Esophagus muscularis mucosa (tissue), 4 donors: ENCODE measurements at places on chromosomes 12 and 14. TPM values are rescaled to one million over a fixed set of nuclear protein-coding genes. Genes with fewer than 3 reads are reported as not detected.

FAM181A gene
- not detected for total RNA-seq

DNA sequence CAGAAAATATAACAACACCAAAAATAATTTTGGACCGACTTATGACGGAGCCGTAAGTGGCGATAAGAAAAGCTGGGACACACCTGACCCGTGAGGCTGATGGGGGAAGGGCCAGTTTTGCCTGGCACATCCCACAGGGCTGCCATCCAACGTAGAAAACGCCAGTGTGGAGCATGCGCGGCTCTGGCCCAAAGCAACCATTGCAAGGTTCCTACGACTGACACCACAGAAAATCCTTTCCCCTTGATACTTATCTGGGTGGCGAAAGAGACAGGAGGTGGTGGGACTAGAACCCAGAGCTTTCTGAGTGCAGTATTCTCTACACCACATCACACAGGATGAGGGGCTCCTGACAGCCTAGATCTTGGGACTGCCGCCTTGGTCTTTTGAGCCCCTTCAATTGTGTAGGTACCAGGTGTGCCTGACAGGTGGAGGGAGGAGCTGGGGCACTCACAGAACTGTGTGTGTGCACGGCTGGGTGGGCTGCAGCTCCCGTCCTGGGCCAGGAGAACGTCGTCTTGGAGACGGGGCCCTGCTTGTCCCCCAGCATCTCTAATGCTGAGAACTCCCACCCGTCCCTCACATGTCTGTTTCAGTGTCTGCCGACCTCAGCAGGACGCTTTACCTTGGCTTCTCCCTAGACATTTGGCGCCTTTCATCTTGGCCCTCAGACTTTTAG lies 17.4 kb upstream of the CACNA2D4 start:
- H3K36me3 ChIP-seq: peaks cover 21% of the 10 kb centered on the region
- H3K4me3 ChIP-seq: no peak overlapping the region
- H3K27ac ChIP-seq: peak overlapping the region; percentile 69
- DNase-seq: no peak

- H3K4me3 ChIP-seq: no peak overlapping the region
- H3K27ac ChIP-seq: no peak overlapping the region
- no peak for DNase-seq
- no peaks in the 10 kb centered on the region for H3K4me1 ChIP-seq
- H3K36me3 ChIP-seq: no peaks in the 10 kb centered on the region
- no peaks in the 10 kb centered on the region for H3K27me3 ChIP-seq
These were observed 50.1 kb downstream of the RMST start for GRCh38 chr12:97512696-97513095.

GRCh38 chr12:114904254-114905003 lies 220.5 kb upstream of the TBX3 start:
- no peak overlapping the region for H3K4me3 ChIP-seq
- no peaks in the 10 kb centered on the region for H3K36me3 ChIP-seq
- H3K27me3 ChIP-seq: no peaks in the 10 kb centered on the region
- H3K4me1 ChIP-seq: no peaks in the 10 kb centered on the region

DNA sequence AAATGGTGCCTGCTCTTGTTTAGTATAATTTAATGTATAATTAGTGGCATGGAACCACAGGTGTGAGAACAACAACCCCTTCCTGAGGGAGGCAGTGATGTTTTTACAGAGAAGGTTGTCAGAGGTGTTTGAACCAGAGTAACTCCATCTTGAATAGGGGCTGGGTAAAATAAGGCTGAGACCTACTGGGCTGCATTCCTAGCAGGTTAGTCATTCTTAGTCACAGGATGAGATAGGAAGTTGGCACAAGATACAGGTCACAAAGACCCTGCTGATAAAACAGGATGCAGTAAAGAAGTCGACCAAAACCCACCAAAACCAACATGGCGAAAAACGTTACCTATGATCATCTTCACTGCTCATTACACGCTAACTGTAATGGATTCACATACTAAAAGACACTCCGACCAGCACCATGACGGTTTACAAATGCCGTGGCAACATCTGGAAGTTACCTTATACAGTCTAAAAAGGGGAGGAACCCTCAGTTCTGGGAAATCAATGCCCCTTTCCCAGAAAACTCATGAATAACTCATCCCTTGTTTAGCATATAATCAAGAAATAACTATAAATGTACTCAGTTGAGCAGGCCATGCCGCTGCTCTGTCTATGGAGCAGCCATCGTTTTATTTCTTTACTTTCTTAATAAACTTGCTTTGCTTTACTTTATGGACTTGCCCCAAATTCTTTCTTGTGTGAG lies 47.8 kb upstream of the LTA4H start:
- H3K27ac ChIP-seq: no peak overlapping the region
- no peak for DNase-seq

GRCh38 chr12:65098364-65098763 lies 22.7 kb downstream of the WIF1 start:
- H3K4me3 ChIP-seq: no peak overlapping the region
- DNase-seq: no peak
- H3K4me1 ChIP-seq: no peaks in the 10 kb centered on the region
- H3K27me3 ChIP-seq: no peaks in the 10 kb centered on the region
- no peaks in the 10 kb centered on the region for H3K36me3 ChIP-seq

DNA sequence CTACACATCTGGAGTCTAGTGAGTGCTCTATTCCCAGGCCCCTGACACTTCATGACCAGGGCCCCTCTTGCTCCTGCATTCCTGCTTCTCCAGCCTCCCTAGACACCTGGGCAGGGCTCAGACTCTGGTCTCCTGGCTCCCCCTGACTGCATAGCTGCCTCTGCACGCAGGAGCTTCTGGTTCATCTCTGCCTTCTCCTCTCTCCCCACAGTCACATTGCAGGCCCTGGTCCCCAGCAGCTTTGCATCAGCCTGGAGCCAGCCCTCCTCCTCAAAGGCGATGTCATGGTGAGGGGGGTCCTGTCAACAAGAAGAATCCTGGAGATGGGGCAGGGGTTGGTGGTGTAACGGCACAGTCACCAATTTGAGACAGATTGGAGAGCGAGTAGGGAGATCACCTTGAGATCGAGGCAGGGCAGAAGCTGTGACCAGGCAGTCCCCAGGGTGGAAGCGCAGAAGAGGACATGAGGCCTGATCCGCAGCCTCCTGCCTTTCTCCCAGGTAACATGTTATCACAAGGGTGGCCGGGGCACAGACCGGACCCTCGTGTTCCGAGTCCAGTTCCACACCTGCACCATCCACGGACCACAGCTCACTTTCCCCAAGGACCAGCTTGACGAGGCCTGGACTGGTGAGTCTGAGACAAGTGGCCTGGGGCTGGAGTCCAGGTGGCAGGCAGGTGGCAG lies 8.1 kb downstream of the TNS2 start:
- H3K27me3 ChIP-seq: no peaks in the 10 kb centered on the region
- H3K27ac ChIP-seq: peak overlapping the region; percentile 83
- H3K36me3 ChIP-seq: peaks cover 98% of the 10 kb centered on the region

DNA sequence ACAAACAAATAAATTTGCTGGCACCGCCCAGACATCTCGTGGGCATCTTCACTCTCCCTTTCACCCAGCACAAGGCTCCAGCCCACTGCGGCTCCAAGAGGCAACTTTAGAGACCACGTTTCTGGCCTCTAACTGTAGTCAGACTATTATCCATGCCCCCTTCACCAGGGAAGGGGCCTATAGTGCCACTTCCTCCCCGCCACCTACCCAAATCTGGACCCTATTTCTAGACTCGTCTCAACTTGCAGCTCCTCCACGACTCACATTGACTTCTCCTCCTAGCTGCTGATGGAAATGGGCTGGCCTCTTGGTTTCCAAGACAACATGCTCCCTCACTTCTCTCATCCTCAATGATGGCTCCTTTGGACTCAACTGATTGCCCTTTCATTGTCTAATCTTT lies 12.3 kb downstream of the KRT1 start:
- H3K4me1 ChIP-seq: no peaks in the 10 kb centered on the region
- DNase-seq: no peak
- H3K27ac ChIP-seq: no peak overlapping the region
- no peaks in the 10 kb centered on the region for H3K27me3 ChIP-seq

DNA sequence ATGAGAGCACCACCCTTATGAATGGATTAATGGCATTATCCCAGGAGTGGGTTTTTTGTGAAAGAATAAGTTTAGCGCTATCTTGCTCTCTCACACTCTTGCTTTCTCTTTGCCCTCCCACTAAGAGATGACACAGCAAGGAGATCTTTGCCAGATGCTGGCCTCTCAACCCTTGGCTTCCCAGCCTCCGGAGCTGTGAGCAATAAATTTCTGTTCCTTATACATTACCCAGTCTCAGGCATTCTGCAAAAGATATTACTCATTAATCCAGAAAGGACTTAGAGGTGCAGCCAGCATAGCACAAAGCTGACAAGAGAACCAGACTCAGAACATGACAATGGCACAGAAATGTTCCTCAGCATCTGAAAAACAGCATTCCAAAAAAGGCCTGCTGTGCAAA lies 190.6 kb downstream of the ITPR2 start:
- no peak for DNase-seq
- peak overlapping the region; percentile 57 for H3K27ac ChIP-seq
- H3K27me3 ChIP-seq: no peaks in the 10 kb centered on the region
- H3K4me3 ChIP-seq: no peak overlapping the region
- H3K4me1 ChIP-seq: no peaks in the 10 kb centered on the region

- no peaks in the 10 kb centered on the region for H3K27me3 ChIP-seq
- peaks cover 3% of the 10 kb centered on the region for H3K4me1 ChIP-seq
- H3K36me3 ChIP-seq: no peaks in the 10 kb centered on the region
These were observed 62.7 kb downstream of the GALNT4 start for GRCh38 chr12:89461649-89462612.

DNA sequence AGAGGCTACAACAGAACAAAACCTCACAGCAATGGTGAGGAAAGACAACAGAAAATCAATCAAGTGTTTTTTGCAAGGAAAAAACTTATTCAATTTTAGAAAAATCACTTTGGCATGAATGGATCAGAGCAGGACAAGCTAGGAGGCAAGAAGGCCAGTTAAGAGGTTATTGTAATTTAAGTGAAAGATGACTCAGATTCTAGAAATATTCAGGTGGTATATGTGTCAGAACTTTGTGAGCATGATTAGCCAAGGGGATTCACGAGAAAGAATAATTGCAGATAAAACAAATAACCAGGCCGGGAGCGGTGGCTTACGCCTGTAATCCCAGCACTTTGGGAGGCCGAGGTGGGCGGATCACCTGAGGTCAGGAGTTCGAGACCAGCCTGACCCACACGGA lies 12.7 kb downstream of the GCH1 start:
- no peaks in the 10 kb centered on the region for H3K4me1 ChIP-seq
- H3K4me3 ChIP-seq: no peak overlapping the region
- no peaks in the 10 kb centered on the region for H3K27me3 ChIP-seq
- no peaks in the 10 kb centered on the region for H3K36me3 ChIP-seq
- no peak overlapping the region for H3K27ac ChIP-seq

- H3K27me3 ChIP-seq: no peaks in the 10 kb centered on the region
- no peak overlapping the region for H3K27ac ChIP-seq
- no peaks in the 10 kb centered on the region for H3K36me3 ChIP-seq
- no peak for DNase-seq
- no peak overlapping the region for H3K4me3 ChIP-seq
These were observed 108.6 kb upstream of the FLRT2 start for GRCh38 chr14:85421186-85421877.

KRT74 gene
- not detected for total RNA-seq

DNA sequence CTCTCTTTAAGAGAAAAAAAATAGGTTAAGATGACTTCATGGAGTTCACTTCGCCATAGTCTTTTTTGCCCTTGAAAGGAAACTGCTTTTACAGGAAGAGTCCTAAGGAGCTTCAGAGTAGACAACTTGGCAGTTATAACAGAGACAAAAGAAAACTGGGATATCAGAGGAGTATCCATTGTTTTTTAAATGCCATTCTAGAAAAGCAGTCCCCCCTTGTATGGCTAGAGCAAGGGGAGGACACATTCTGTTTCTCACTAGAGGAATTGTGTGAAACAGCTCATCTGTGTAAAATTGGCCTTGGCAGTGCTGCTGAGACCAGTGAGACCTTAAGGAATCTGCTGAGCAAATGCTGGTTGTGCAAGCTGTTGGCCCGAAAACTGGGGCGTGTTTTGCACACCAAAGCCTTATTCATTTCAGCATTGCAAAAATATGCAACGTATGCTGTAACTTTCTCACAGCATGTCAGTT lies 128.0 kb downstream of the GPR135 start:
- H3K36me3 ChIP-seq: no peaks in the 10 kb centered on the region
- H3K27ac ChIP-seq: peak overlapping the region; percentile 83
- peaks cover 60% of the 10 kb centered on the region for H3K4me1 ChIP-seq
- no peak overlapping the region for H3K4me3 ChIP-seq
- DNase-seq: peak; percentile 94

DNA sequence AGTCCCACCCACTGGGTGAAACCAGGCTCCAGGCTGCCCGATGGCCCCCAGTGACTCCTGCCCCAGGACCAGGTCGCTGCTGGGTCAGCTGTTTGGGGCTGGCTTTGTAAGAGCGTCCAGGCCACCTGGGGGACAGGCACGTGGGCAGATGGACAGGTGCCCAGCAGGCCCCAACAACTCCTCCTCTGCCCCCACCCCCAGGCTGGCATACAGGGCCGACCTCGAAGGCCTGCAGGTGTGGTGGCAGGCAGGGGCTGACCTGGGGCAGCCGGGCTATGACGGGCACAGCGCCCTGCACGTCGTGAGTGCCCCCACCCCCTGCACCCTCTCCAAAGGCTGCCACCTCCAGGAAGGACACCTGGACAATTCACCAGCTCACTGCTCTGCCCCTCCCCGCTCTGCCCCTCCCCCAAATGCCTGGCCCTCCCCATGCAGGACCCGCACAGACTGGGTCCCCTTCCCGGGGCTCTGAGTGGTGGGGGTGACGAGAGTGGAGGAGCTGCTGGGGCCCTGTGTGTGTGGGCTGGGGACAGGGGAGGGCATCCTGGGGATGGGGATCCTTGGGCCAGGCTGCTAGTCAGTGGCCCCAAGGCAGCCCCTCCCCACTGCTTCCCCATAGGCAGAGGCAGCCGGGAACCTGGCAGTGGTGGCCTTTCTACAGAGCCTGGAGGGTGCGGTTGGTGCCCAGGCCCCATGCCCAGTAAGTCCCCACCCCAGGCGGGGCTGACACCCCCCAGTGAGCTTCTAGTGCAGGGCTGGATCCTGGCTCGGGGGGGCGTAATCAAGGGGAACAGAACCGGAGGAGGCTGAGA lies 26.0 kb downstream of the ASPG start:
- H3K4me1 ChIP-seq: peaks cover 2% of the 10 kb centered on the region
- H3K4me3 ChIP-seq: no peak overlapping the region

GRCh38 chr14:68215629-68216028 lies 396.1 kb downstream of the RAD51B start:
- no peak overlapping the region for H3K4me3 ChIP-seq
- peak overlapping the region; percentile 15 for H3K27ac ChIP-seq
- no peaks in the 10 kb centered on the region for H3K36me3 ChIP-seq
- H3K4me1 ChIP-seq: peaks cover 29% of the 10 kb centered on the region

GRCh38 chr12:87253157-87253556 lies 776.0 kb downstream of the C12orf50 start:
- no peak overlapping the region for H3K27ac ChIP-seq
- no peak overlapping the region for H3K4me3 ChIP-seq
- no peak for DNase-seq
- H3K27me3 ChIP-seq: no peaks in the 10 kb centered on the region
- no peaks in the 10 kb centered on the region for H3K4me1 ChIP-seq

DNA sequence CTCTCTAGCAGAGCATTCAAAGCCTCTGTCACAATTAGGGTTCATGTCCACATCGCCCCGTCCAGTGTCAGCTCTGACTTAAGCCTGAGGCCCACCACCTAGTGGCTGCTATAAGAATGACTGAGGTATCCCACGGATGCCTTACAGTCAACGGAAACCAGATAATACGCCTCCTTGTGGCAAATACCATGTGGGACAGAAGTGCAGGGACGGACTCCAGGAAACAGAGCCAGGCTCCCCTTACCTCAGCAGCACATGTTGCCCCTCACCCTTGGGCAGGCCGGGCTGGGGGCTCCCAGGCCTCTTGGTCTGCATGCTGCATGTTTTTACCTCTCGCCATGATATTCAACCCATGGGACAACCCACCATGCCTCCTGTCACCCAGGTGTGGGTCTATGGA lies 86.3 kb downstream of the VWF start:
- no peaks in the 10 kb centered on the region for H3K36me3 ChIP-seq
- peaks cover 4% of the 10 kb centered on the region for H3K4me1 ChIP-seq
